ENCODE measurements at places on chromosomes 3 and 15.

GRCh38 chr3:8279886-8280550 is 221.6 kb upstream of the LMCD1 start:
- no peak for DNase-seq

- DNase-seq: no peak
Observed at GRCh38 chr3:153166206-153166605, 4.2 kb downstream of the RAP2B start.

GRCh38 chr3:162142511-162142910 is 645.9 kb downstream of the OTOL1 start:
- no peak for DNase-seq

GRCh38 chr3:61903074-61903473 is 341.7 kb downstream of the PTPRG start:
- no peak for DNase-seq

- DNase-seq: no peak
Observed at GRCh38 chr3:127651516-127652172, 21.1 kb upstream of the ABTB1 start.

GRCh38 chr3:141875893-141876380 is 506 bp upstream of the ATP1B3 start:
- peak; percentile 64 for DNase-seq

DNA sequence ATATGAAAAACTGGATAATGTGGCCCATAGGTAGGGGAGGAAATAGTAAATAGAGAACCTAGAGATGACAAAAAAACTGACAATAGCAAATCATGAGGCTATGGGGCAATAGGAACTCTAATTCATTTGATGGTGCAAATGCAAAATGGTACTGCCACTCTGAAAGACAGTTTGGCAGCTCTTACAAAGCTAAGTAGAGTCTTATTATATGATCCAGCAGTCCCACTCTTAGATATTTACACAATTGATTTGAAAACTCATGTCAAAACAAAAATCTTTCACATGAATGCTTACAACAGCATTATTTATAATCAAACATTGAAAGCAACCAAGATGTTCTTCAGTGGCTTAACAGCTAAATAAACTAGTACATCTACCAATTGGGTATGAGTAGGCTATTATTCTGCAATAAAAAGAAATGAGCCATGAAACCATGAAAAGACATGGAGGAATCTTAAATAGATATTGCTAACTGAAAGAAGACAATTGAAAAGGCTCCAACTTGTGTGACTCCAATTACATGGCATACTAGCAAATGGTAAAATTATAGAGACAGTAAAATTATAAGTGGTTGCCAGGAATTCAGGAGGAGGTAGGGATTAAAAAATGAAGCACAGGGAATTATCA is 321.8 kb upstream of the STAC start:
- DNase-seq: no peak

GRCh38 chr3:30269751-30270445 is 336.5 kb upstream of the TGFBR2 start:
- DNase-seq: no peak

All from activated CD8-positive, alpha-beta memory T cell treated with anti-CD3 and anti-CD28 coated beads for 1 hour (primary cell).